HFFc6 (cell line): ENCODE measurements at places on chromosomes 5 and 9. TPM values are rescaled to one million over a fixed set of nuclear protein-coding genes. Genes with fewer than 3 reads are reported as not detected.

The SLC28A3 gene
- 0.37 to 0.64 TPM (median 0.54 TPM) in 3 replicates for total RNA-seq

The C9 gene
- 0.18 TPM in 1 of 2 replicates, not detected in the other for total RNA-seq

The PCA3 gene
- not detected in 3 replicates for total RNA-seq

The LYSMD3 gene
- total RNA-seq, result 24.6 to 33.8 TPM (median 26.9 TPM) in 3 replicates

- peak; percentile 5 for DNase-seq
These were observed 171.2 kb downstream of the SLC12A2 start for GRCh38 chr5:128254789-128255188.

DNA sequence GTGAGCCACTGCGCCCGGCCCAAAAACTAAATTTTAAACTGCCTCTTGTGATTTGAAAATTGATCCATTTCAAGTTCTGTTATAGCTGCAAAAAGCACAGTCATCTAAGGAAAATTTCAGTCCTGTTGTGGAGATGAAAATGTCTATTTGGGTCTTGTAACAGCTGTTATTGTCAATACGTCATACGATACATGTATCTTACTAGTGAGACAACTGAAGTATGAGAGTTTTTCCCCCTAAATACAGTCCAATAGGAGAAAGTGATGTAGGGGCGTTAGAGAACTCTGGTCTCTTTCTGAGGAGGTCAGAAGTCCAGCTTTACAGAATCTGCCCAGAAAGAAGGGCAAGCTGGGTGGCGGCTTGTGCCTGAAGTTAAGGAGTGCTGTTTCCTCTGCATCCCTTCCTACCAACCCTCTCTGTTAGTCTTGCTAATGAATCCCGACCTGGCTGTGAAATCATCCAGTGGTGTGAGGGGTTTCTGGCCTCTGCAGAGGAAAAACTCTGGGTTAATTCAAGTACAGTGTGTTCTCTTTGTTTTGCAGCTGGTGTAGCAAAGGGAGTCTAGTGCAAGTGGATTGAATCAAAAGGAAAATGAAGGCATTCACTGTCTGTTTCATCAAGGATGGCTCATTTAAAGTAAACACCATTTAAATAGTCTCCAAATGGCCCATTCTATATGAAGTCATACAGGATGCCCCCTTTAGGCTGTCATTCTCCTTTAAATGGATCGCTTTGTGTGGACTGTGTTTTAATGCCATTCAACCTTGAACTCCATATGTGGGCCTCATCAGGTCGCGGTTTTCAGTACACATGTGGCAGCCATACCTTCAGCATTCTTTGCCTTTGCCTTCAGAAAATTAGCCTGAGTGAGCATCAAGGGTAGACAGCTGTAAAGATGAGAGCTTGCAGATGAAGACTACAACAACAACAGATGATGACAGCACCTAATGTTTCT lies 59.0 kb downstream of the AOPEP start:
- no peak for DNase-seq

GRCh38 chr9:27750566-27750965 lies 177.3 kb upstream of the C9orf72 start:
- no peak for DNase-seq

- no peak for DNase-seq
These were observed 451.6 kb downstream of the CDH18 start for GRCh38 chr5:19536387-19536786.

- DNase-seq, result no peak
These were observed 154.1 kb downstream of the PCSK1 start for GRCh38 chr5:96278981-96279380.

DNA sequence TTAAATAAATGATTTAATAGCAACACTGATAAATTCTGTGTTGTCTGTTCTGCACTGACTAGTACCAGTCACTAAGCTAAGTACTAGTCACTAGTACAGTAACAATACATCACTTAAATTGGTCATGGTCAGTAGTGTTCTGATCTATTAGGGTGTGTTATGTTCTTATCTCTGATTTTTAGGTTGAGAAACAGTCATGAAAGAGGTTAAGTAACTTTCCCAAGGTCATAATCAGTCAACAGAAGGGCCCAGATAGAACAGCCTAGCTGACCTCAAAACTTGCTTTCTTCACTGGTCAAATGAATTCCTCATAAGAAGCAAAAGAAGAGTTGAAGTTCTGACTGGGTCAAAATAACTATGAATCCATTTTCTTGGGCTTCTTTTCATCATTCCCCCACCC lies 1492.7 kb downstream of the MAT2B start:
- DNase-seq, result no peak

GRCh38 chr9:83441390-83441789 lies 96.8 kb downstream of the FRMD3 start:
- no peak for DNase-seq
